Caki2 (cell line): ENCODE measurements at places on chromosomes 3 and 15.

- no peak for DNase-seq
Measured at GRCh38 chr3:23993556-23994243, 48.6 kb downstream of the NR1D2 start.

DNA sequence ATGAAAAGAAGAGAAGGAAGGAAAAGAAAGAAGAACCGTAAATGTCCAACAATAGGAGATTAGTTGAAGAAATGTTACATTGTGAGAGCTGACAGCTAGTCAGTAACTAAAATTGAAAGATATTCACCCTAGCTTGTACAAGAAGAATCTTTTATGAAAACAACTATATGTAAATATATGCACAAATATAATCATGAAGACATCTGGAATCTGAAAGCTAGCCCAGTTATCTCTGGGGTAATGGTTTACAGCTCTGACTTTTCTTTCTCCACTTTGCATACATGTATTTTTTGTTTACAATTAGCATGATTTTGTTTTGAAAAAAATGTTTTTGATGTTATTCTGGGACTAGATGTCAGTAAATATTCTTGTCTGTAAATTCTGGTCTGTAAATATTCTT, 37.1 kb upstream of the ADAMTSL3 start:
- DNase-seq = no peak

GRCh38 chr15:80105193-80105592, 45.7 kb downstream of the ZFAND6 start:
- no peak for DNase-seq

DNA sequence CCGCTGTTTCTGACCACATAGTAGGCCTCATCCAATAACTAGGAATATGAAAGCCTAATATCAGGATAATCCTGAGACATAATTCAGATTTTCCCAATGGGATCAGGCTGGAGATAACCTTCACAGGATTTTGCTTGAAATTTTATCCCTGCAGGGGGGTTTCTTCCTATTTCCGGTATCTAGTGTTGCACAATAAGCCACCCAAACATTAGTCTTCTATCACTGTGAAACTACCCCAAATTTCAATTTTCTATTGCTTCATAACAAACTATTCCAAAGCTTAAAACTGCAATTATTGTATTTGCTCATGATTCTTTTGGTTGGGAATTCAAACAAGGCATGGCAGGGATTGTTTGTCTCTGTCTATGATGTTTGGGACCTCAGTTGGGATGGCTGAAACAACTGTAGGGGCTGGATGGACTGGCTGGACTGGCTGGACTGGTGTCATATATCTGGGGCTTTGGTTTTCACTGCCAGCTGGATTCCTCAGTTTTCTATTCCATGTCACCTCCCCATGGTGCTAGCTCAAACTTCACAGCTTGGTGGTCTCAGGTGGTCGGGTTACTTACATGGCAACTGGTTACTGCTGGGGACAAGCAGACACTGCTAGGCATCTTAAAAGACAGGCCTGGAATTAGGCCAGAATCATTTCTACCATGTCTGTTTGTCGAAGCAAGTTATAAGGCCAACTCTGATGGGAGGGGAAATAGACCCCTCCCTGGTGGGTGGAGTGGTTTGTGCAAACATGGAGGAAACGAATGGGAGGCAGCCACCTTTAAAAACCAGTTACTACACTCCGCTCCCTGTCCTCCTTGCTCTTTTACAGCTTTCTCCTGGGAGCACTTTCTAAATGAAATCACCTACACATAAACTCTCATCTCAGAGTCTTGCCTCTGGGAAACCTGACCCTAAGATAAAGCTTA, 88.2 kb upstream of the STT3B start:
- DNase-seq = no peak

GRCh38 chr3:191500892-191501291, 39.9 kb downstream of the PYDC2 start:
- no peak for DNase-seq

DNA sequence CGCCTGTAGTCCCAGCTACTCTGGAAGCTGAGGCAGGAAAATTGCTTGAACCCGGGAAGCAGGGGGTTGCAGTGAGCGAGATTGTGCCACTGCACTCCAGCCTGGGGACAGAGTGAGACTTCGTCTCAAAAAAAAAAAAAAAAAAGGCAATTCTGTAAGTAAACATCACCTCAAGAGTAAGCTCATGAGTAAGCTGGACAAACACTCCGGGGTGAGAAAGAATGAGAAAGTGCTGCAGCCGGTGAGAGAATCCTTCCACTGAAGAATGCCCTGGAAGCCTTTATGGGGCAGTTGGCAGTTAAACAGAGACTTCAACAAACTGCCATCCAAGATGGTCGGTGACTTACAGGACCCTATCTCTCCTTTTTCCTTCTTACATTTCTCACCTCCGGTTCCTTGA, 47.5 kb downstream of the FEZF2 start:
- no peak for DNase-seq

GRCh38 chr3:178718995-178719635, 182.9 kb downstream of the KCNMB2 start:
- DNase-seq = no peak

DNA sequence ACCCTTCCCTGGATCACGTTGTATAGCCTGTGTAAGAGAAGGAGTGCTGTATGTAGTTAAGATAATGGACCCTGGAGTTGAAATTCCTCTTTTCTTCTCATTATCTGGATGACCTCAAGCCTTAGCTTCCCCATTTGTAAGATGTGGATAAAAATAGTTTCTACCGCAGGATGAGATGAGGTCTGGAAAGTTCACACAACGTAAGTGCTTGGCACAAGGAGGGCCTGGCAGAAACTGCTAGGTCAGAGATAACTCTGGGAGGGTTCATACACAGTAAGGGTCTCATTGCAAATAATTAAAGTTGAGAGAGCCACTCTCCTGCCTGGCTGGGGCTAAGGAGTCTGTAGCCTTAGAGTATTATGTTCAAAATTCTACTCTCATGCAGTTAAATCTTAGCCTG, 214.4 kb downstream of the LRTM1 start:
- DNase-seq = no peak

DNA sequence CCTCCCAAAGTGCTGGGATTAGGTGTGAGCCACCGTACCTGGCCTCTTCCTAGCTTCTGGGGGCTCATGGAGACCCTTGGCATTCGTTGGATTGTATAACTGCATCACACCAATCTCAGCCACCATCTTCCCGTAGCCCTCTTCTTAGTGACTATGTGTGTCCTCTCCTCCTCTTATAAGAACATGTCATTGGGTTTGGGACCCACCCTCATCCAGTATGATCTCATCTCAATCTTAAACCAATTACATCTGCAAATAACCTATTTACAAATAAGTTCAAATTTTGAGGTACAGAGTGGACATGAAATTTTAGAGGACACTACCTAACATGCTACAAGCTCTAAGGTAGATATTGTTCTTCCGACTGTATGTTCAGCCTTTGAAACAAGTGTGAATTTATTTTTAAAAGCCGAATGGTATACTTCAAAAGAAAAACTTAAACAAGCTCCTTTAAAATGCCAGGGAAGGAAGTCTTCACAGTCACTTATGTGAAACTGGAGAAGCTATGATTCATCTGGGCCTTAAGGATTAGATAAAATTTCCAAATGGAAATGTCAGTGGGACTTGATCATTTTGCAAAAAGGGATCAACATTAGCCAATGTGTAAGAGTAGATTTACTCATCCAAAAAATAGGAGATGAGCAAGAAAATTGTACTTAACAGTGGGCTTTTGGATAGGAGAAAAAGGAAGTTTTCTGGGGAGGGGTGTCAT, 225.7 kb downstream of the MEX3B start:
- no peak for DNase-seq

DNA sequence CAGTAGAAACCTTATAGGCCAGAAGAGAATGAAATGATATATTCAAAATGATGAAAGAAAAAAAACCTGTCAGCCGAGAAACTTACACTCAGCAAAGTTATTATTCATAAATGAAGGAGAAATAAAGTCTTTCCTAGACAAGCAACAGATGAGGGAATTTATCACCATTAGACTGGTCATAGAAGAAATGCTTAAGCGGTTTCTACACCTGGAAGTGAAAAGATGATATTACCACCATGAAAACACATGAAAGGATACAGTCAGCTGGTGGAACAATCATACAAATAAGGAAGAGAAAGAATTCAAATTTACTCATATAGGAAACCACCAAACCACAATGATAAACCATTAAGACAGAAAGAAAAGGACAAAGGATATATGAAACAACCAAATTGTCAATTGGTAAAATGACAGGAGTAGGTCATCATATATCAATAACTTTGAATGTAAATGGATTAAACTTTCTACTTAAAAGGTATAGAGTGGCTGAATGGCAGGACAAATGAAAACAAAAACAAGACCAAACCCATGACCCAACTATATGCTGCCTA, 29.9 kb upstream of the PRR23C start:
- no peak for DNase-seq

DNA sequence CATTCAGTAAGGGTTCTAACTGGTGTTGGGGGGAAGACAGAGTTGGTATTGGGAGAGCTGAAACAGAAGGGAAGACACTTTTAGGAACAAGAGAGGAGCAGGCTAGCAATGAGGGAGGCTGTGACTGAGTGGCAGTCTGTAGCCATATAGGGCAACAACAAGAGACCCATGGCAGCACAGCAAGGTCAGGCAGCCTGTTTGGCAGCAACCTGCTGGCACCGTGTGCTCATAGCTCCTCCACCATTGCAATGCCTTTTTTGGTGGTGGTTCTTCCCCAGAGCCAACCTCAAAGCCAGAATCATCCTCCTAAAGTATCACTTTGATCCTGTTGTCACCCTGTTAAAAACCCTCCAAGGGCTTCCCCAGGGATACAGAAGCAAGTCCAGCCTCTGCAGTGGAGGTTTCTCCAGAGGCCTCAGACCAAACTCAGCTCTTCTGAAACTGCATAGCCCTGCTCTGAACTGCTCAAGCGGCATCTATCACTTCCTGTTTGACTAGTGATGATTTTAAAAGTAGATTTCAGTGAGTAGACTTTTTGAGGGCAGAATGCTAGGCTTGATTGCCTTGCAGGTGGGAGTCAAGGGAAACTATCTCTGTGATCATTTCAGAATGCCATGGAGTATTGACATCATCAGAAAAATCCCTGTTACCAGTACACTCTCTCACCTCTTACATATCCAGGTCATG, 176.9 kb downstream of the STAC start:
- DNase-seq = no peak

- no peak for DNase-seq
Measured at GRCh38 chr3:77125966-77126365, 86.1 kb downstream of the ROBO2 start.

DNA sequence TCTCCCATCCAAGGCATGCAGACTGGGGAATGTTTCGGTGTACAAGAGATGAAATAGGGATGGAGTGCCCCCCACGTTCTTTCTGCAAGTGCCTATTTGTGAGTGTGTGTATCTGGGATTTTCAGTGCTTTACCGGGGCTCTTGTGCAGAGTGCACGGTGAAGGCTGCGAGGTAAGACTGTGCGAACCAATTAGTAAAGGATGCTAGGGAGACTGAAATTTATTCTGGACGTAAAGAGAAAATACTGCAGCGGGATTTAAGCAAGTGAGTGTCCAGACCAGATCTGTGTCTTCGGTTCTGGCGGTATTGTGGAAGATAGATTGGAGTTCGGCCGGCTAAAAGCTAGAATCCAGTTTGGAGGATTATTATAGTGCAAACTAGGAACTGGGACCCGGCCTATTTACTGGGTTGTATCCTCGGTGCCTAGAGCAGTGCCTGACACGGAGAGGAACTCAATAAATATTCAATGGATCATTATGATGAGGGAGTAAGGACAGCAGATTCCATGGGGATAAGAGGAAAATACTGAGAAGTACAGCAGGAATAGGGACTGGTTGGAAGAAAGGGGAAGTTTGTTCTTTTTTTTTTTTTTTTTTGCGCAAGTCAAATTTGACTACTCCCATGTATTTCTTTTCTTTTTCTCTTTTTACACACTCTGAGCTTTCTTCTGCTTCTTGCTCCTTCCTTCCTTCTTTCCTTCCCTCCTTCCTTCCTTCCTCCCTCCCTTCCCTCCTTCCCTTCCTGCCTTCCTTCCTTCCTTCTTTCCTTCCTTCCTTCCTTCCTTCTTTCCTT, 580 bp upstream of the MAGEF1 start:
- DNase-seq = no peak

- no peak for DNase-seq
Measured at GRCh38 chr15:42772901-42773300, 36.0 kb upstream of the CDAN1 start.

DNA sequence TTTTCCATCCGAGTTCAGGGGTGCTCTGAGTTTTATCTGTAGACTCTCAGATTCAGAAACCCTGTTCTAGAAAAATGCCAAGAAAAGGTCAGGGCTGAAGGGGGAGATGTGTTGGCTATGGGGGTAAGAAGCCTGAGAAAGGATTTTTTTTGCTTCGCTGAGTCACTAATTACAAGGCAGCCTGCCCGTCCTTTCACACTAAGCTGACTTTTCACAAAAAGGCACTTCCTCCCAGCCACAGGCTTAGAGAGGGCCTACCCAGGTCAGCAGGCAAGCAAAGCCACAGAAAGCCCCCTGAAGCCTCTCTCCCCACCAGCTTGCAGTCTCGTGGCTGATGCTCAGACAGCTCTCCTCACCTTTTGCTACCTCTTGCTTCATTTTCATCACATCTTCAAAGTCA, 192.6 kb upstream of the PRICKLE2 start:
- DNase-seq = peak; percentile 62

DNA sequence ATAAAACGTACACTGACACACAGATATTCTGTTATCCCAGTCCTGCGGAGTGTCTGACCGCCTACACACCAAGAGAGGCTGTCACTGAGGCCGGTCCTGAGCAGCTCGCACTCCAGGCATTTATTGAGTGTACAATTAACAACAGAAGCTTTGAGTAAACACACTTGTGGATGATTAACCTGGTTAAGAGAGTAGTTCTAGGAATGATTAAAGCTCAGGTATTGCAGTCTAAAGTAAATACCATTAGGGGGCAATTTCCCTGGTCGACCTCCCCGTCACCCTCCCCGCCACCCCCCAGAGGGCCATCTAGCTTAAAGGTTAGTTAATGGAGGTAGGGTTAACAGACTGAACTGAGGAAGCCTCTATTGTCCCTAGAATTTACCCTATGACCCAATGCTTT, 1278.5 kb downstream of the NSUN3 start:
- peak; percentile 77 for DNase-seq

- no peak for DNase-seq
Measured at GRCh38 chr3:172003146-172003545, 36.2 kb upstream of the FNDC3B start.

DNA sequence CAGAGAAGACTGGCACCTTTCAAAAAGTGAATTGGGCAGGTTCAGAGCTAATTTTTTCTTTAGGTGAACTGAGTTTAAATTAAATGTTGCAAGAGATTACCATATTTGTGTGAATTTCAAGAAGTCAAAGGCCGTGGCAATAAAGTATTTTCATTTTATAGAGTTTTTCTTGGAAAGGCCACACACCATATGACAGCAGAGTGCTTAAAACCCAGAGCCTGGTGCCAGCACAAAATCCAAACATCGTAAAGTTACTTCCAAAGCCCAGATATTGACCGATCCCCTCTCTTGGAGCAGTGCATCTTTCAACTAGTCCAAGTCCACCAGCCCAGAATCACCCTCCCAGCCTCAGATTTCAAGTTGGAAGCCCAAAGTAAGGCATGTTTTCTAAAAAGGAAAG, 164.5 kb downstream of the VGLL4 start:
- DNase-seq = no peak

GRCh38 chr3:160174621-160175020, 50.6 kb upstream of the C3orf80 start:
- no peak for DNase-seq
